ENCODE measurements at places on chromosomes 6 and 20.
A peak's percentile ranks its signal among the peaks of the same experiment; 100 is the strongest.

GRCh38 chr20:32132911-32133549 is 23.5 kb downstream of the TM9SF4 start:
- DNase-seq: no peak

- DNase-seq: no peak
Observed at GRCh38 chr6:26602262-26602661, 5.5 kb downstream of the ABT1 start.

- DNase-seq: no peak
Observed at GRCh38 chr6:39700362-39700761, 24.8 kb downstream of the KIF6 start.

DNA sequence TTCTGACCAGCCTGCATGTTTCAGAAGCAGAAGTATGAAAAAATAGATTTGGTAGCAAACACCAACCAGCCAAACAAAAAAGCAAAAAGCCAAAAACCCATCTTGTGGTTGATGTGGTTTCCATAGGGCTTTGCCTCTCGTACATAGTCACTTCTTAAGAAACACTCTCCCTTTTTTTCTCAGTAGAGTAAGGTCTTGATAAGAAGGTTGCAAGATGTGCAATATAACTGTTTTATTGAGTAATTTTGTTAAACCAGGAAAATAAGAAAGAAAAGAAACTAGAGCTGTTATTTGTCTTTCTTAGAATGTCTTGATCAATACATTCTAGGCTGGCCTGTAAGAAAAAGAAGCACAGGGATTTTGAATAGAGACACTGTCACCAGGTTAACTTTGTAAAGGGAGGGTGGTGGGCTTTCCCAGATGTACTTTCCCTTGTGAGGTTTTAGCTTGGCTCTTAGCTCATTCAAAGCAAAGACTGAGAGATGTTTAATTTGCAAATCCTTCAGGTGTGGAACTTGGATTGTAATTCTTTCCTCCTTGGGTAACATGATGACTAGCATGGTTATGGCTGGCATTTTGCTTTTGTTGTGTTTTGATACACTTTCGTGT is 49.7 kb downstream of the AKAP12 start:
- peak; percentile 14 for DNase-seq

DNA sequence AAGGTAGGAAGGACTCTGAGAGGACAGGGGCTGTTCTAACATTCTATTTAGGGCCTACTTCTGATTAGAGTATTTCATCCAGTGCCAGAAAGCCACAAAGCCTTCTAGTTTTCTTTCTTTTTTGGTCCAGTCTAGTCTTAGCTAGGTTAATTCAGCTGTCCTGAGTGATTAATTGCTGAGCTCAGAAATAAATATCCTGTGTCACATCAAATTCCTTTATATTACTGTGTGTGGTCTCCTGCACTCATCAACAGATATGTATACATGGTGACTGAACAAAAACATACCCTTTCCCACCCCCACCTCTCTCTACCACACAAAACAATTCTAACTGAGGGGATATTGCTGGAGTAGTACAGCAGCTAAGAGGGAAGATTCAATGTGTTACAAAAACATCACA is 601.5 kb upstream of the NRSN1 start:
- no peak for DNase-seq

DNA sequence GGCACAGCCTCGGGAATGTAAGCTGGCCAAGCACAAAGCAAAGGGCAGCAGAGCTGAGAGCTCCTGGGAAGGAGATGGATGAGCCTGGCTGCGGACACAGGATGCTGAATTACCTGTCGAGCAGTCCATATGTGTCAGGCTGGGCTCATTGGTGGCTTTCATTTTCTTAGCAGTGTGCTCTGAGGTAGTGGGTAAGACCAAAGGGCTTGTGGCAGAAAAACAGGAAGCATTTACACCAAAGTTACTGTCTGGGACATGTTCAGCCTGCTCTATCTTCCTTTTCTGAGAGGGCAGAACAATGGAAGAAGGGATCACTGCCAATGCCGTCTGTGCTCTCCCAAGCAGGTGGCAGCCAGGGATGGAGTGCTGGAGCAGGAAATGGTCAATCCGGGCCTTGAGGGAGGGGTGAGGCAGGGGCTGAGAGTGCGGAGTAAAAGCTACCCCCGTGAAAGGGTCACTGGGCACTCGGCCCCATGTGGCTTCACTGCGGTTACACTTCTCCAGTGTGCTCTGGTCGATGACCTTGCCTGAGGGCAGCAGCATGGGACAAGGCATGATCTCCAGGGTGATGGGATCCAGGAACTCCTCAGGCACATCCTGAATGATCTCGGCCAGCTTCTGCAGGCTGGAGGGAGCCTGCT is 36.9 kb upstream of the AVP start:
- DNase-seq: no peak

DNA sequence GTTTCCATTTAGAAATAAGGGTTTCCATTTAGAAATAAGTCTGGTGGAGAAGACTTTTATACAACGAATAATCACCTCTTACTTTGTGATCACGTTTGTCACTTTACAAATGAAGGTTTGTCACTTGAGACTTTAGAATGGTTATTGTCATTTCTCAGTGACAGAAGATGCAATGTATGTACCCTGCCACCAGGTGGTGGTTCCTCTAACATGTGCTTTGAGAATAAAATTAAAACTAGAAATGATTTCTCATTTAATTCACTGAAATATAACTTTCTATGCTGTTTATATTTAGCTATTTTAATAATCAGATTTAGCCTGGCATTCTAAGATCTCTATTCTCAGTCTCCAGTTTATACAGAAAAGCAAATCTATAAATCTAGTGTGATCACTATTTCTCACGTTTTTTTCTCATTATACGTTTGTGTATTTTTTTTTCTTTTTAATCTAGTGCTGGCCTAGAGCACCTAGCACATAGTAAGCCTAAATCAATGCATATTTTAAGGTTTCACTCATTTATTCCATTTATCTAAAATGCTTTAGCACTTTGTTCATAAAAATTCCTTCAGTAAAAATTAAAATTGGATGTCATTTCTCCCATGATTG is 57.4 kb upstream of the TFAP2D start:
- no peak for DNase-seq

- no peak for DNase-seq
Observed at GRCh38 chr6:130518588-130518987, 152.8 kb downstream of the TMEM200A start.

DNA sequence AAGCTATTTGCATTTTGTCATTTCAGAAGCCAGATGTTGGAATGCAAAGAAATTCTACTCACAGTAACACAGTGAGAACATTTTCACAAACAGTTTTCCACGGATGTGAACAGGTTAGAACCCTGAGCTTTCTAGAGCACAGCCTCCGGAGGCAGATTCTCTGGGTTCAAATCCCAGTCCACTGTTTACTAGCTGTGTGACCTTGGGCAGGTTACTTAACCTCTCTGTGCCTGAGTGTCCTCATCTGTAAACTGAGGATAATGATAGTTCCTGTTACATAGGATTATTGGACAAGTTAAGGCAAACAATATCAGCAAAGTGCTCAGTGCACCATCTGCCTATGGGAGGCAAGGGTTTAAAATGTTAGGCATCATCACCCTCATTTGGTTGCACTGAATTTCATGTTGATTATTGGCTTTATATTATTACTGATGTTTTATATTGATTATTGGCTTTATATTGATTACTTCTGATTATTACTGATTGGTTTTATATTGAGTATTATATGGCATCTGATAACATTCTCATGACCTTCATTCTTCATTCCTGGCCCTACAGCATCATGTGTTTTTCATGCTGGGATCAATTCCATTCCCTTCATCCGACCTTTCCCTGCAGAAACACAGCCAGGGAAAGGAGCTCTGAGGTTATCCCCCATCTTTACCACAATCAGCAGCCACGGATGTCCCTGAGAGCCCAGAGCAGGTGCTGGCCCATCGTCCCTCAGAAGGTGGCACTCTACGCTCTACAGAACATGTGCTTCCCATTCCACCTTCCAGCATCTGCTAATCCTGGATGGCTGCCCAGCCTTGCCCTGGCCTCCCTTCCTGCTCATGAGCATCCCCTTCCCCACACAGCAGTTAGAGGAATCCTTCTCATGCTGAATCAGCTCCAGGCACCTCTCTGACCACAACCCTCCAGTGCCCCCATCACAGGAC is 283.1 kb downstream of the PREX1 start:
- DNase-seq: no peak

DNA sequence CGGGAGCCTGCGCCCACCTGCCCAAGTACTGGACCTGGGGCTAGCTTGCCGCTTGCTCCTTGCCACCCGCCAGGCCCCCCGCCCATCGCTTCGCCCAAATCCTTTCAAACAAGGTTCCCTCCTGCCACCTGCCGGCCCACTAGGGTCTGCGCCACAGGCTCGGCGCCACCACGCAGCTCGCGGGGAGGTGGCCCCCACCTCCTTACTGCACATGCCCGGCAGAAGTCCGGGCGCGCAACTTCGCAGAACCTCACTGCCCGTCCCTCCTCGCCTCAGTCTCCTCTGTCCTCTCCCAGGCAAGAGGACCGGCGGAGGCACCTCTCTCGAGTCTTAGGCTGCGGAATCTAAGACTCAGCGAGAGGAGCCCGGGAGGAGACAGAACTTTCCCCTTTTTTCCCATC is 11.2 kb downstream of the GNAS-AS1 start:
- DNase-seq: peak; percentile 45

DNA sequence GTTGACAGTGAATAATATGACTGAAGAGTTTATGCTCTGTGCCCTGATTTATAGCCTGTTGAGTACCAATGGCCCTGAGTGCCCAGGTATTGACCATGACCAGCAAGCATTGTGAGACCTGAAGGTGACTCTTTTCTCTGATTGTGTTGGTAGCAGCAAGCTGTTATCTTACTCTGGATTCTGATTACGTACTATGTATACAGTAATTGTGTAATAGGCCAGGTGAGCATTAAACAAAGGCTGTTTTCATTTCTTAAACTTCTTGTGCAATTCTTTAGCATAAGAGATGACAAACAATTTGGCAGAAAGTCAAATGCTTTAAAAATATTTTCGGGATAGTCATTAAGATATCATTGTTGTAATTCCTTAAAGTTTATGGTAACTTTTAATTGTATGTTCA is 111.7 kb upstream of the PTPRK start:
- no peak for DNase-seq

- DNase-seq: no peak
Observed at GRCh38 chr20:20276811-20277530, 90.9 kb upstream of the INSM1 start.

GRCh38 chr6:128557081-128557480 is 36.7 kb upstream of the PTPRK start:
- no peak for DNase-seq

GRCh38 chr6:111724039-111724438 is 118.4 kb upstream of the TRAF3IP2 start:
- DNase-seq: no peak

DNA sequence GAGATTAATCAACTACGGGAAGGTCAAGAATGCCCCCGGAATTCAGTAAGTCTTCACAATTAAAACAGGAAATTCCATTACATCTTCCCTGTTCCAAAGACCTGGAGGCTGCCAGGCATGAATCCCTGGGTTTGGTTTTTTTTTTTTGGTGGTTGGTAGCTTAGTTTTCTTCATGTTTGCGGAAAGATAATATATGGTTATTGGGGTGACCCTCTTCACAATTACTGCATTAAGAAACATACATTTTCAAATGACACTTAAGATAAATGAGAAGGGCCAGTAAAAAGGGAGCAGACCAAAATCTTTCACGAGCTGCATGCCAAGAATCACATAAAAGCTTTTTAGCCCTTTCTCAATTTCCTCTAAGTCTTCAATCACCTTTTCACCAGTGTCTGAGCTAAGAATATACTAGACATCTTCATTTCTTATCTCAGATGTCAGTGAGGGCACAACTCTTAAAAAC is 64.0 kb downstream of the KIF13A start:
- no peak for DNase-seq
